ENCODE measurements at places on chromosomes 3 and 15.

DNA sequence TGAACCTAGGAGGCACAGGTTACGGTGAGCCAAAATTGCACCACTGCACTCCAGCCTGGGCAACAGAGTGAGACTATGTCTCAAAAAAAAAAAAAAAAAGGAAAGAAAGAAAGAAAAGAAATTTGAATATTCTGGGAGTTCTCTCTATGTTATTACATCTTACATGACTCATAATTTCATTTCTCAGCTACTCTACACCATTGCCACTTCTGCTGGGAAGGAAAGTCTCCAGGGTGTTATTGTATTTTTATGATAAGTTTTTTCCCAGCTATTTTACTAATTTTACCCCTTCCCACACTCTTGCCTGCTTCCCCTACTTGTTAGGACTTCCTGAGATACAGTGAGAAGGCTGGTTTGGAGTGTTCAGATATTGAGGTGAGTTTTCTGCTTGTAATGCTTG lies 69.7 kb upstream of the UMPS start:
- DNase-seq = no peak

GRCh38 chr3:71309342-71309741 lies 274.2 kb downstream of the FOXP1 start:
- DNase-seq = no peak

DNA sequence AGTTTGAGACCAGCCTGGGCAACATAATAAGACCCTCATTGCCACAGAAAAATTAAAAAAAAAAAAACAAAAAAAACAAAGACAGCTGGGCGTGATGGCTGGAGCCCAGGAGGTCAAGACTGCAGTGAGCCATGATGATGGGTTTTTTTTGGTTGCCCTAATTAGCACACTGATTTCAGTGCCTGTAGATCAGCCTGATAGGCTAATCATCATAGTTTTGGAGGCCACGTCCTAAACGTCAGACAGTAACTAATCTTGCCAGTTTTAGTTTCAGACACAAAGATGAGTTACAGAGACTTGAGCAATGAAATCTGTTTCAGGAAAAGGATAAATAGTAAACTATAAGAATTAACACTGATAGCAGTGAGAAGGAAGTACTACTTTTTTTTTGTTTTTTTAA lies 55.4 kb downstream of the LRCH3 start:
- no peak for DNase-seq

DNA sequence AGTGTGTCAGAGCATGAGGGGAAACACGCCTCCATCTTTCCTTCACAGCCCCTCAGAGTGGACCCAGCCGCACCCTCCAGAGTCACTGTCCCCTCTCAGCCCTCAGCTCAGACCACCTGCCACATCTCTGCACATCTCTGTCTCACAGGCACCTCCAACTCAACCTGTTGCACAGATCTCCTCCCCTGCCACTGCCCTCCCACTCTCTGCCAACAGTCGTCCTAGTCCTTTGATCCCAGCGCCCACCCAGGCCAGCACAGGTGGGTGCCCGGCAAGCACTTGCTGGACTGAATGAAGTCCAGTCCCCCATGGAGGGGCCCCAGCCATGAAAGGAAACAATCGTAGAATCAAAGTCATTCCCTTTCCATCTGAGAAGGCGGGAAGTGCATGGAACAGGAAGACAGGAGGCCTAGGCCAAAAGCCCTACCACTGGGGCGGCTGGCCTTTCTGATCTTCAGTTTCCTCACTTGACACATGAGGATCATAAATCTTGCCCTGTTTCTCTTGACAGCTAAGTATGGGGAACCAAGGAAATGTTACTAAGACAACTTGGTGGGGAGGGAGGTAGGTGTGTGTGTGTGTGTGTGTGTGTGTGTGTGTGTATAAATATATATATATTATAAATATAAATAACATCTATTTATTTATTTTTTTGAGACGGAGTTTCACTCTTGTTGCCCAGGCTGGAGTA lies 28.1 kb downstream of the HCN4 start:
- DNase-seq = no peak

DNA sequence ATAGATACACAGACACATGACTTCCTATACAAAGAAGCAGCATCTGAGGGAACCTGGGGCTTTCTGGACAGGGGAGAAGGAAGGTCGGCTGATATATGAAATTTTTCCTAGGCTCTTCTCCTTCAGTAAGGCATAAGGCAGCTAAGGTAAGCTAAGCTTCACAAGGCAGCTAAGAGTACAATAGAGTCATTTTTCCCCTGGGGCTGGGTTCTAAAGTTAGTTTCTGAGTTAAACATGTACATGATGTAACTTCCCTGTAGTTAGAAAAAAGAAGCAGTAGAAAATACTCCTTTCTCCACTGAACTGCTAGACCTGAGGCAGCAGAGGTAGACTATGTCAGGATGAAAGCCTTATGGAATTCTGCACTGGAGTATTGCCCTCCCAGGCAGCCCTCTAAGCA lies 109.6 kb downstream of the PLD1 start:
- no peak for DNase-seq

- no peak for DNase-seq
Measured at GRCh38 chr3:167151636-167152035, 228.5 kb downstream of the ZBBX start.
